NCI-H510A treated with DMSO at 0.1 percent for 48 hours (cell line): ENCODE measurements at places on chromosomes 1 and 21.
A peak's percentile ranks its signal among the peaks of the same experiment; 100 is the strongest.

GRCh38 chr1:43306688-43307457 lies 6.1 kb downstream of the TIE1 start:
- DNase-seq, result no peak

DNA sequence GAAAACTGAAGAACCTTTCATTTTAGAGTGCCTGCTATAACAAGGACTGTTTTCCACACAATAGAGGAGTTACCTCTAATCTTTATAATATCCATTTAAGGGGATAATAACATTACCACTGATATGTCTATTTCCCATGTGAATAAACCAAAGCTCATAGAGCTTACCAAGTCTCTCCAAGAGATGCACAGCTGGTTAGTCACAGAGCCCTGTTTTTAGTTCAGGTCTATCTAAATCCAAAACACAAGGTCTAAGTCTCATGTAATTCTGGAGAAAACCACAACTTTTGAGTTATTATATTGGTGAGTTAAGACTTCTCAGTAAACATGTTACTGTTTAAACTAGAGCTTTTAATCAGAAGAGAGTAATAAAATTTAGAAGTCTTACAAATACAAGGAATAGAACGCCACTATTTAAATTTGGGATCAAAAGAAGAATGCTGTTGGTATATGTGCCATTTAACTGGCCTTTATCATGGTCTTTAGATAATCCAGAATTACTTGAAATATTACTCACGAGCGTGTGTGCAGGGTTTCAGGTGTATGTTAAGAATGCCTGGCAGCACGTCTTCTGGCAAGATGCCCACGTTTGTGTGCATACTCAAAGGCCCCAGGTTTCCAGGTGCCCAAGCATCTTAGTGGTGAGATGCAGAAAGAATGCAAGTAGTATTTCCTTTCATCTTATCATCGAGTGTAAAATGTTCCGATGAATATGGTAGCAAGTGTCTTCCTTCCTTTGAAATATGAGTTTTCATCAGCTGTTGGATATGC lies 190.6 kb downstream of the FMN2 start:
- no peak for DNase-seq

- DNase-seq, result no peak
Observed at GRCh38 chr1:212794561-212795014, 2.9 kb downstream of the TATDN3 start.

GRCh38 chr21:24096651-24097050 lies 1510.6 kb downstream of the MRPL39 start:
- no peak for DNase-seq

DNA sequence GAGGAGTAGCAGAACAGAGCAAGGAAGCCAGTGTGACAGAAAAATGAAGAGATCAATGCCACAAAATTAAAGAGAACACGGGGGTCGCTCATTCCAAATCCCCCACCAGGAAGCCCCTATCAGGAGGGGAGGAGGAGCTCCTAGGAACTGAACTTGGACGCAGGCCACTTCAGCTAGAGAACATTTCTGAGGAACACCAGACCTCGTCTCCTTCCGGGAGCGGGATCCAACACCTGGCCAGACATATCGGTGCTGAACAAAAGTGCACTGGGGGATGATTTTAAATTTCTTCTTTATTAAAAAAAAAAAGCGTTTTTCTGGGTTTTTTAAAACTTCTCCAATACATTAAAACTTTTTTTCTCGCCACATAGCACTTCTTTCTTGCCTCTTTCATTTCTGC lies 40.8 kb downstream of the OLFML2B start:
- DNase-seq, result no peak

GRCh38 chr1:77048615-77049005 lies 170.6 kb downstream of the PIGK start:
- no peak for DNase-seq

- DNase-seq, result no peak
Observed at GRCh38 chr1:43265431-43265830, 4.4 kb upstream of the TMEM125 start.

GRCh38 chr1:36367066-36367465 lies 18.7 kb downstream of the STK40 start:
- peak; percentile 53 for DNase-seq

- DNase-seq, result no peak
Observed at GRCh38 chr21:45934554-45934953, 47.0 kb upstream of the COL6A1 start.

DNA sequence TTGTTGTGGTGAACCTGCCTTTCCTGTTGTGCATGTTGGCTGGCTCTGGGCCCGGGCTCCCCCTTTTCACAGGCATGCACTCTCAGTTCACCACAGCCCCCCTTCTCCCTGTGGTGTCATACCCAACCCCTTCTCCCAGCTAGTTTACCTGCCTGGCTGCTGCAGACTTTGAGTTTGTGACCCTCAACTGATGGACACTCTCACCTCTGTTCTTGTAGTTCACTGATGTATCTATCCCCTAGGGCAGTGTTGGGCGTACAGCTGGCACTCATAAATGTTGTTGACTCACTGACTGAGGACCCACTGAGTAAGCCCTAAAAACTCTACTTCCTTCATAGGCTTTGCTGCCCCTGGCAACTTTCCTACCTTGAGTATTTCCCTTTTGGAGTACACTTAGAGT lies 54.9 kb downstream of the WDR64 start:
- no peak for DNase-seq

GRCh38 chr1:56496158-56496557 lies 83.2 kb downstream of the PLPP3 start:
- DNase-seq, result no peak

DNA sequence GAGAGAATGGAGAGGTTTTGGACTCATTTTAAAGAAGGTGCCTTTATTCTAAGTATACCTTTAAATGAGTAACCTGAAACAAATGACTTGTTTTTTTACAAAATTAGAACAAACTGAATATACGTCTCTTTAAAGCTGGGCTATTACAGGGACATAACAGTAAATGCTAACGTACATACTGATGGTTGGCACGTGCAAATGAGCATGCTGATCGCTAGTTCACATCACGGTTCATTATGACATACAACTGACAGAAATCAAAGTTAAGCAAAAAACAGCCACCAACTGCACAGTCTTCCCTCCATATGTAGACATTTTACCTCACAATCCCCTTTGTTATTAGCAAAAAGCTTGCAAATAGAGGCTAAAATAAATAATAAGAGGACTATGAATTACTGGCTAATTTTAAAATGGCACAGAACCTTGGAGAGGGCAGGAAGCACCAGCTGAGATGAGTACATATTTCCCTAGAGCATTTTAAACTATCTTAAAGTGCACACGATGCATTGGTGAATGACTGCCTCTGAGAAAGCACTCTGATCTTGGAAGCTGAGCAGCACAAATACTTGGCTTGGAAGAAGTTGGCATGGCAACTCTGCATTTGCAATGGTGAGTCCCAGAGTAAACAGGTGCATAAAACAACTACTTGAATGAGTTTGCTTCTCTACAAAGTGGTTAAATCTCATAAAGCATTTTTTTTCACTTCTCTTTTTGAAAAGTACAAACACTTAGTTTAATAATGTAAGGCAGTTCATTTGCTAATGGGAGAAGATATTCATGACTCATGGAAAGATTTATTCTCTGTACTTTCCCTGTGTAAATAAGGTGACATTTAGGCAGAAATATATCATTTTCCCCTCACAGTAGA lies 204.7 kb downstream of the LHX8 start:
- no peak for DNase-seq

DNA sequence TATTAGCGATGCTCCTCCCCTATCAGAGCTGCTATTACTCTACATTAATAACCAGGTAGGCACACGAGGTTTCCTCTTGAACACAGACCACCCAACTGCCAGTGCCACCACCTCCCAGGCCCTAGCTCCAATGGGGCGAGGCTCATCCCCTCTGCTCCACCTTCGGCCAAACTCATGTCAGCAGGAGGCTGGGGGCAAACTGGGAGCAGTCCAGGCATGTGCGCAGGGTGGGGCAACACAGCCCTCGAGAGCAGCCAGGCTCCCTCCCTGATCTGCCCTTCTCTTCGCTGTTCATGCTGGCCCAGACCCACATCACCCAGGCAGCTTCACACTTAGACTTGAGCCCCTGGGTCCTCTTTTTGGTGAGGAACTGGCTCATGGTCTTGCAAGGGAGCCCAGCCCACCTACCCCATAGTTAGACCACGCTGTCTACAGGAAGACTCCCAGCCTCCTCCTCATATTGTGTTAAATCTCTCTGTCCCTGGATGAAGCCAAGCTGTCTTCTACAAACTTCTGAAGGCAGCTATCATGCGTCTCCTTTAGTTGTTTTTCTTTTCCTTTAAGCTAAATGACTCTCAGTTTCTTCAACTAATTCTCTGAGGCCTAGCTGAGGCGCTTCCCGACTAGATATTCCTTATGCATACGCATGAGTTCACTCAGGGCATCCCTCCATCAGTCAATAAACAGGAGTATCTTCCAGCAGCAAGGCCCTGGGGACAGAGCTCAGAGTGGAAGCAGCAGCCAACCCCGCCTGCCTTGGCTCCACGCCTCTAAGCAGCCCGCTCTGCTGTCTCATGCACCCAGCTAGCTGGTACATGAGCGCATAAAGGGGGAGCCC lies 12.0 kb downstream of the TMEM9 start:
- no peak for DNase-seq

- DNase-seq, result no peak
Observed at GRCh38 chr1:32195531-32195930, 4.9 kb upstream of the CCDC28B start.

DNA sequence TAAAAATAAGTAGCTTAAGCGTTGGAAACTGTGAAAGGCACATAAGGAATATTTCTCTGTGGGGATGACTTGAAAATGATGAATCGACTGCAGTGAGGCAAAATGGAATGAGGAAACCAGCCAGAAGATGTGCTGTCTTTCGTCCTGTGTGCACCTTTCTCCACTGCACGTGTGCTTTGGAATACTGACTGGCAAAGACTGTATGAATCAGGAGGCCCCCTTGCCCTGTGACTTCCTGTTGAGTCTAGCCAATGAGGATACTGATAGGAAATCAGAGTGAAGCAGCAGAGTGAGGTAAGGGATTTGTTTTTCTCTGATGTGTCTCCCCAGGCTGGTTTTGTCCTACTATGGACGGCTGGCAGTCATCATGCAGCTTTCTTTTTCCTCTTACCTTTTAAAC lies 118.2 kb upstream of the ADGRL4 start:
- no peak for DNase-seq

GRCh38 chr1:234917495-234918180 lies 211.0 kb downstream of the TOMM20 start:
- DNase-seq, result no peak

- no peak for DNase-seq
Observed at GRCh38 chr21:42660118-42660470, 6.7 kb downstream of the PDE9A start.

GRCh38 chr1:224535641-224536040 lies 80.5 kb upstream of the CNIH3 start:
- DNase-seq, result peak; percentile 25

- DNase-seq, result no peak
Observed at GRCh38 chr1:106962591-106962990, 93.9 kb upstream of the PRMT6 start.

DNA sequence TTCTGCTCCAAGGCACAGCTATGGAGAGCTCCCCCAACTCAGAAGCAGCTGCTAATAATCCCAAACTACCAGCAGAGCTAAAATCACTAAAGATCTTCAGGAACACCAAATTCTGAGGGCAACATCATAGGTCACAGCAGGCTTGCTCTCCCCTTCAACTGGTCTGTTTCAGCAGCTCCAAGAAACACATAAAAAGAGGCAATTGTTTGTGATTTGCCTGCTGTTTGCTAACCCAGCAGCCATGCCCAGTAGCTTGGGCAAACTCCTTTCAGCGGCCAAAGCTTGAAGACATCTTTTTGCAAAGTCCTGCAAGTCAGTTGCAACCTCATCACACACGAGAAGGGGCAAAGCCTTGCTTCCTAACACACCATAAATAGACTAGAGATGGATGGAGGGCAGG lies 8.9 kb downstream of the ERI3 start:
- no peak for DNase-seq

- no peak for DNase-seq
Observed at GRCh38 chr1:14610761-14611160, 12.3 kb downstream of the KAZN start.

GRCh38 chr1:190226006-190226405 lies 251.7 kb downstream of the BRINP3 start:
- DNase-seq, result no peak

DNA sequence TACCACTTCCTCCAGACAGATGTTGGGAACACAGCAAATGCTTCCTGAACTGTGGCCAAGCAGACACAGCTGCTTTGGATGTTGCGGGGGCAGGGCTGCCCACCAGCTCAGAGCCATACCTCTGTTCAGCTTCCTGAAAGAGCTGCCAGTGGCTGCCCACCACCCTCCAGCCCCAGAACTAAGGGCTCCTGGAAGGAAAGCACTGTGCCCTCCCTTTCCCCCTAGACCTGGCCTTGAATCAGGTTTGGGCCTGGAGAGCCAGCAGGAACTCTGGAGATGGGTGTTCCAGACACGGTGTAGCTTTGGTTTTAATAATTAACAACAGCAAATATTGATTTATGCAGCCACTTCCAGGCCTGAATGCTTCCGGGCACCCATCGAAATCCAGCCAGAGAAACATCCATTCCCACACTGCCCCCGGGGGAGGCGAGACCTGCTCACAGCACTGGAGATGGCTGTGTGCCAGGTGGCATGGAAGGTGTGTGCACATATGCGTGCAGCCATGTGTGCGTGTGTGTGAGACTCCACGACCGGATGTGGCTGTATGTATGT lies 45.7 kb downstream of the RAP1GAP start:
- DNase-seq, result peak; percentile 18

- DNase-seq, result no peak
Observed at GRCh38 chr1:230265200-230266115, 160.7 kb downstream of the PGBD5 start.

- peak; percentile 43 for DNase-seq
Observed at GRCh38 chr1:18149027-18149641, 41.5 kb downstream of the IGSF21 start.

GRCh38 chr1:59952065-59952464 lies 25.5 kb upstream of the CYP2J2 start:
- DNase-seq, result no peak

GRCh38 chr1:164675342-164675904 lies 116.4 kb downstream of the PBX1 start:
- DNase-seq, result no peak

- peak; percentile 79 for DNase-seq
Observed at GRCh38 chr1:23098463-23099170, 70.0 kb downstream of the LUZP1 start.

- DNase-seq, result peak; percentile 18
Observed at GRCh38 chr1:169527451-169528214, 41.9 kb upstream of the SLC19A2 start.

DNA sequence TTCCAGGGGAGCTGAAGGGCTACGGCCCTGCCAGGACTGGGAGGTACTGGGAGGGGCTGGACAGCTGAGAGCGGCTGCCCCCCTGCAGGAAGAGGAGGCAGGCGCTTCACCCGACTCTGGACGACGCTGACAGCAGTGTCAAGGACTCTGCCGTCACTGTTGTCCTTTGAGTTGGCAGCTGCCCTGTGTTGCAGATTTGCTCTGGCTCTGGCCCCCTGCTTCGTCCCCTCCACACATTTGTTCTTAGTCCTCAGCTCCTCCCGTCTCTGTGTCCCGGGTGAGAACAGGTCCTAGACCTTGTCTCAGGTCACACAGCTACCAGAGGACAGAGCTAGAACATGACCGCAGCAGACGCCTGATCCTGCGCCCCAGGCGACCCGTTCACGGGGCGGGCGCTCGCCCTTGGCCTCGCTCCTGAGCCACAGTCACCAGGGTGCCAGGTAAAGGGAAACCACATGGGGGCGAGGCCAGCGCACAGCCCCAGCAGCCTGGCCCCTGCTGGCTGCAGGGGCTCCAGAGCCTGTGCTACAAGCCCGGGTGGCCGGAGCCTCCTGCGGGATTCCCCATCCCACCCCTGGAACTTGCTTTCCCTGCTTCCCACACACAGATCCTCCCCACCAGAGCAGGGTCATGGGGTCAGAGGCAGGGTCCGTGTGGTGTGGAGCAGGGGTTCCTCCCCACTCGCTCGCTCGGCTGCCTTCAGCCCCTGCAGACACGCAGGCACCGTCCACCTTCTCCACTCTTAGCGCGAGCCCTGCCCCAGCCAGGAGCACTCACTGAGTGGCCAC lies 10.7 kb upstream of the NPHP4 start:
- DNase-seq, result peak; percentile 98
